HuH-7.5 (cell line): ENCODE measurements at places on chromosomes 1 and 21.
A peak's percentile ranks its signal among the peaks of the same experiment; 100 is the strongest.

DNA sequence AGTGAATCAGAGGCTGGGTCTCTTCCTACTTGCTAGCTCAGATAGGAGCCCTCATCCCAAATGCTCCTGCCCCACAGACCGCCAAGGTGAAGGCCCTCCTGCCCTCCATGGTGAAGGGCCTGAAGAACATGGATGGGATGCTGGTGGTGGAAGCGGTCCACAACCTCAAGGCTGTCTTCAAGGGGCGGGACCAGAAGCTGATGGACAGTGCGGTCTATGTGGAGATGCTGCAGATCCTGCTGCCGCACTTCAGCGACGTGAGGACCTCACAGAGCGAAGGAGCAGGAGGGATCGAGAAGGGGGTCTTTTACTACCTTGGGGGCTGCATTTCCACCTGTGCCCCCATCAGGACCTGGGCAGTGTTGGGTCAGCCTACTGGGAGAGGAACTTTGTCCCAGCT is 14.6 kb upstream of the TTC4 start:
- DNase-seq: no peak

DNA sequence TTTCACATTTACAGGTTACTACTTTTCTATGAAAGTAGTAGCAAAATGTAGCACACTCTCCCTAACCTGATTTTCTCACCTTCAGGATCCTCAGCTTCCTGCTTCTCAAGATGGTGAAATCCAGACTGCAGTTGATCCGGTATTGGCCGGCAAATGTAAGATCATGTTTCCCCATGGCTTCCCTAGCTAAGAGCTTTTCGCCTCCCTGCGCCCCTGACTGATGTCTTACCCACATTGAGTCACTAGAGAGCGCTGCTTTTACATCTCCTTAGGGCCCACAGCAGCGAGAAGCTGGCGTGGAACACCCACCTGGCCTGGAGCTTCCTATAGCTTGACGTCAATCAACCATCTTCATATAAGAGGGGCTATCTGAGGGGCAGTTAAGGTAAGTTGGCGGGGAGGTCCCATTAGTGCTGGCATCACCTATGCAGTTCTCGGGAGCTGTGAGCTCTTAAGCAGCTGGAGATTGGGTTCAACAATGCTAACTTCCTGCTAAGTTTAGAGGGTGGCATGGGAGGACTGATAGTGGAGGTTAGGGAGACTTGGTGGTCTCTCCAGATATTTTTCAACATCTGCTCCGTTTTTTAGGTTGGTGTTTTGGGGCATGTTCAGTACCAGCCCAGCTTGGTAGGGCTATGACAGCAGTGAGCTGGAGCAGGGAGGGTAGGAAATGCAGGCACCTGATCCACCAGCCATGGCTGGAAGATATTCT is 5.5 kb downstream of the PTPN7 start:
- no peak for DNase-seq

DNA sequence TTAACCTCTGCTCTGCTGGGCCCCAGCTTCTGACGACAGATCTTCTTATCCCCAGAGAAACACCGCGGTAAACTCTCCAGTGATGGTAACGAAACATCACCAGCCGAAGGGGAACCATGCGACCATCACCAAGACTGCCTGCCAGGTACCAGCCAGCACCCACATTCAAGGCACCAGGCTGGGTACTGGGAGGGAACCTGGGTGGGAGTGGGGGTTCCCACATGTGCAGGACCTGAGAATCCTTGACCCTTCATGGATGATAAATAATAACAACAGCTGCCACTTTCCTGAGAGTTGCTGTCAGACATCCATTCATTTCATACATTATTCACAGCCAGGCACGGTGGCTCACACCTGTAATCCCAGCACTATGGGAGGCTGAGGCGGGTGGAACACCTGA is 20.8 kb downstream of the DRAXIN start:
- DNase-seq: no peak

DNA sequence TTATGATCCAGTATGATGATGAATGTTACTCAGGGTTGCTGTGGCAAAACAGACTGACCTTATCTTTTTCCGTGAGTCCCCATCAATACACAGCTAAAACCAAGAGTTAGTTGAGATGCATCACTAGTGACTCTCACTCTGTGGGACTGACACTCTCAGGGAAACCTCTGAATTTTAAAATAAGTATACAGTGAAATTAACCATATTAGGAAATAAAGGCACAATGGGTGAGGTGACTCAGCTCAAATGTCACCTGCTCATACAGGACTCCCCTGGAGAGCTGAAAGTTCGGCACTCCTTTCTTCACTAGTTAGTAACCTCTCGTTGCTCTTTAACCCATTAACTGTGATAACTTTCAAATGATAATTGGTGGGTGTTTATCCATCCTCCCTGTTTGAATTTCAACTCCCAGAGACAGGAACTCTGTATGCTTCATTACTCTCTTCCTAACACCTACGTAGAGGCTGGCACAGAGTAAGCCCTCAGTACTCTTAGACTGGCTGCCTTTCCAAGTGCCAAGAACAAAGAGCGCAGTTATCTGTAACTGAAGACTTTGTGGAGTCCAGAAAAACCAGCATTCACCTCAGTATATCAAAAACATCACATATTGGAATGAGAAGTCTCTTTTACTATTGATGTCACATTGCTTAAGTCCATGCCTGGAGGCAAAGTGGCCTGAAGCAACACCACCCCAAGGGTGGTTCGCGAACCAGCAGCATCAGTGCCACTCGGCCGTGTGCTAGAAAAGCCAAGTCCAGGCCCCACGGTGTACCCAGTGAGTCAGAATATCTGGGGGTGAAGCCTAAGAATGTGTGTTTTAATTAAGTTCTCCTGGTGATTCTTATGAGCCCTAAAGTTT is 91.1 kb downstream of the NIBAN1 start:
- DNase-seq: no peak

DNA sequence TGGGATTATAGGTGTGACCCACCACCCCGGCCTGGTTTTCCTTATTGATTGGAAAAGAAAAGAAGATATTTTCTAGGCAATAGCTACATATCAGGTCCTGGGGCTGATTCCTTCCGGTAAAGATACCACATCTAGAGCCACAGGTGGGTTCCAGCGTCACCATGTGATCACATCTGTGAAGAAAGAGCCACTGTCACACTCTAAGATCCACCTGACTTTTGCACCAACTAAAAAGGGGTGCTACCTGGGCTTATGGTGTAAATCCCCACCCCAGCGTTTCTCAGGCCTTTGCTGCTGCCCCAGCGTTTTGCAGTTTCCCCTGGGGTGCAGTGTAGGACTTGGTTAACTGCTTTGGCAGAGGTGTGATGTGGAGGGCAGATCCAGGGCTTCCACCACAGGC is 22.3 kb upstream of the PDE9A start:
- no peak for DNase-seq

GRCh38 chr1:172398970-172399755 is 21.3 kb upstream of the C1orf105 start:
- no peak for DNase-seq

DNA sequence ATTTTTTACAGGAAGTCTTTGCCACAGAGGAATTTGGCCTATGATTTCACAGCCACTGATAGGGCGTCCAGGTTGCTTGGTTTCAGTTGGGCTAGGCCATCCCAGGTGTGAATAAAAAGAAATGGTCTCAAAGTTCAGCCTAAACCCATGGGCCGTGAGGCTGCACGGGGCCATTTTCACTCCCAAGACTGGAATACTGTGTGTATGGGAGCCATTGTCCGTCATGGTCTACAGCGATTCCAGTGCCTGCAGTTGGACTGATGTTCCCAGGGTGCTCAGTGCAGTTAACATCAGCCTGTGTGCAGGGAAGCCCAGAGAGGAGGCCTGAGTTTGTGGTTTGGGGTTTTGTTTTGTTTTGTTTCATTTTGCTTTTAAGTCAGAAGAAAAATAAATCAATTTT is 133.2 kb downstream of the ADSS2 start:
- no peak for DNase-seq

- no peak for DNase-seq
Observed at GRCh38 chr1:38361566-38361965, 315.0 kb upstream of the POU3F1 start.

- DNase-seq: no peak
Observed at GRCh38 chr1:111847466-111847865, 91.8 kb downstream of the DDX20 start.

DNA sequence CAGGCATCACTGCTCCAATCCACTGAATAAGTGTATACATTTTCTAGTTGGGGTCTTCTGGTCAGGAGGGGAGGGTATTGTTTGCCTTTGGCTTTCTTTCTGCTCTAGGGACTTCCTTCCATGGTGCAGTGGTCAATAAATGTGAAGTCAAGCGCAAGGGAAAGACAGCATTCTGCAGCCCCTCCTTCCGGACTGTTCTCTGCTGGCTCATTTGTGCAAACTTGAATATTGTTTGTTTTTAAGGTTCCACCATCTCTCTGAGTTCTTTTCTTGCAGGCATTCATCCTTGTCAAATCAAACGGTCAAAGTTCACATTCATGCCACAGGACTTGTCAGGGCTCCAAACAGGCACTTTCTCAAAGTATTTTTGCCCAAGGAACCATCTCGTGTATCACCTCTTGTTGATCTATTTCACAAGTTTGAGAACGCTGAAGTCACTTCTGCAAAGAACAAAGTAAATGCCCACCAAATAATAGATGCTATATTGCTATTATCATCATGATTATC is 205.6 kb upstream of the KAZN start:
- DNase-seq: no peak

- DNase-seq: no peak
Observed at GRCh38 chr1:16342331-16343062, 9.8 kb downstream of the FBXO42 start.

DNA sequence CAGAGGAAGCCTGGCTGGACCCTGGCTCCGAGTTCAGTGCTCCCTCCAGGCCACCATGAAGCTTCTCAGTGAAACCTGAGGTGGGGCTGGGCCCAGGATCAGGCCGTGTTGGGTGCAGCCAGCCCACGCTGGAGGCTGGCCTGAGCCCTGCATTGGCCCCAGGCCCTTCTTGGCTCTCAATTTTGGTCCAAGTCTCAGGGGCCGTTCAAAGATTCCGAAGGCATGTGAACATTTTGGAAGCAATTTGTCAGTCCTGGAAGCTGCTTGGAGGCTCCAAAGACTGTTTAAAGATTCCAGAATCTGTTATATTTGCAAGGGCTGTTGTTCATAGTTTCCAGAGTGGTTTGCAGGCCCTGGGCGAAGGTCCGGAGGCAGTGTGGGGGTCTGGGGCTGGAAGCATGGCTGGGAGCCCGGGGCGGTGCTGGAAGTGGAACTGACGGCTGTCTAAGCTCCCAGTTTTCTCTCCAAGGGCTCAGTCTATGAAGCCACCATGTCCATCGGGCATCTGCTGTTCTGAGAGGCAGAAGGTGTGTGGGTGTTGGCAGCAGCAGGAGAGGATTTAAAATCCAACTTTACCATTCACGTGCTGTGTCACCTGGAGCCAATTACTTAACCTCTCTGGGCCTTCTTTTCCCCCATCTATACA is 104.9 kb downstream of the EPHB2 start:
- no peak for DNase-seq

- DNase-seq: no peak
Observed at GRCh38 chr1:45552331-45552730, 1.7 kb downstream of the AKR1A1 start.

DNA sequence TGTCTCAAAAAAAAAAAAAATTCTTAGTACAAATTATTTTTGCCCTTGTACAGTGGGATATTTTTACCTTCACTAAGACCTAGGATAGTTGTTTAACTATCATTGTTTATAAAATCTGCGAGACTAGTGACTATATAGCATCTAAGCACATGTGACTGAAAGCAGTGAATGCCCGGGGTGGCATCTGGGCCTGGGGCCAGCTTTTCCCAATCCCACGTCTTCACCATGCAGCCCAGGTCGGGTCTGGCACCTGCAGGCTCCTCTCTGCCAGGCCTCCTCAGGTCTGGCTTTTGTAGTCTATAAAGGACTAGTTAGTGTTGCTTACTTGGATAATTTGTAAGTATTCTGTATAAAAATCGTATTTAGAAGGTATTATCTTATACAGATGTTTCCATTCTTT is 40.8 kb downstream of the CBS start:
- DNase-seq: no peak

DNA sequence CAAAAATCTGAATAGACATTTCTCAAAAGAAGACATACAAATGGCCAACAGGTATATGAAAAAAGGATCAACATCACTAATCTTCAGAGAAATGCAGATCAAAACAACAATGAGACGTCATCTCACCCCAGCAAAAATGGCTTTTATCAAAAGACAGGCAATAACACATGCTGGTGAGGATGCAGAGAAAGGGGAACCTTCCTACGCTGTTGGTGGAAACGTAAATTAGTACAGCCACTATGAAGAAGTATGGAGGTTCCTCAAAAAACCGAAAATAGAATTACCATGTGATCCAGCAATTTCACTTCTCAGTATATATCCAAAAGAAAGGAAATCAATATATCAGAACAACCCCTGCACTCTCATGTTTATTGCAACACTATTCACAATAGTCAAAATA is 65.1 kb upstream of the ATP1B1 start:
- no peak for DNase-seq

GRCh38 chr1:62849031-62849430 is 65.1 kb downstream of the ATG4C start:
- peak; percentile 11 for DNase-seq

DNA sequence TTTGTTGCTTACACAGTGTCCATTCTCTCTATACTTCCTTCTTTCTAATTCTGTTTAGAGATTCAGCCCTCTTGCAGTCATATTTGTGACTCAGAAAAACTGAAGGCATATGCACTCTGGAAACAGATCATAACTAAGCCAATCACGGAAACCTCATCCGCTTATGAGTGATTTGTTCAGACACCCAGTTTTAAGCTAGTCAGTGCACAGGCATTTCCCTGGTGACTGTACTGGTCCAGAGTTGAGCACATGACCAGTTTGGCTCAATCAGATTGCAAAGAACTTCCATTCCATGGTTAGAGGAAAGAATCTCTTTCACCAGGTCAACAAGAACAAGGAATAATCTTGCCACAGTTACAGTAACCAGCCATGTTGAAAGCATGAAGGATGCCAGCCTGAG is 69.2 kb upstream of the SGIP1 start:
- DNase-seq: no peak

GRCh38 chr1:92503043-92503925 is 16.6 kb upstream of the GFI1 start:
- DNase-seq: no peak

DNA sequence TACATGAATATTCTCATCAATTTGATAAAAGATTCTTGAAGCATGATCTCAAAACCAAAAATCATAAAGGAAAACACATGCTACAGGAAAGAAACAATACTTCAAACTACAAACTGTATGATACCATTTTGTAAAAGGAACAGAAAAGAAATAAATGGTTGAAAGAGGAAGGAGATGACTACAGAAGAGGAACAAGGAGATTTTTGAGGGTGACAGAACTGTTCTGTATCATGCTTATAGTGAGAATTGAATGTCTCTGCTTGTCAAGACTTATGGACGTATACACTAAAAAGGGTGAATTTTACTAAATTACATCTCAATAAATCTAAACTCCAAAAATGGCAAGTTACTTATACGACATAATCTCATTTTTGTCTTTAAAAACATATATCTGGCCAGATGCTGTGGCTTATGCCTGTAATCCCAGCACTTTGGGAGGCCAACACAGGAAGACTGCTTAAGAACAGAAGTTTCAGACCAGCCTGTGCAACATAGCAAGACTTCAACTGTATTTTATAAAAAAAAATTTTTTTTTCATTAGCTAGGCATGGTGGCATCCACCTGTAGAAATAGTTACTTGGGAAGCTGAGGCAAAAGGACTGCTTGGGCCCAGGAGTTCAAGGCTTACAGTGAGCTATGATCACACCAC is 125.4 kb downstream of the EIF4G3 start:
- no peak for DNase-seq

- DNase-seq: no peak
Observed at GRCh38 chr1:9280015-9280860, 12.5 kb upstream of the SPSB1 start.
